ENCODE measurements at places on chromosomes 3 and 15.

- no peak for DNase-seq
These were observed 40.3 kb downstream of the RGMA start for GRCh38 chr15:93048759-93049161.

DNA sequence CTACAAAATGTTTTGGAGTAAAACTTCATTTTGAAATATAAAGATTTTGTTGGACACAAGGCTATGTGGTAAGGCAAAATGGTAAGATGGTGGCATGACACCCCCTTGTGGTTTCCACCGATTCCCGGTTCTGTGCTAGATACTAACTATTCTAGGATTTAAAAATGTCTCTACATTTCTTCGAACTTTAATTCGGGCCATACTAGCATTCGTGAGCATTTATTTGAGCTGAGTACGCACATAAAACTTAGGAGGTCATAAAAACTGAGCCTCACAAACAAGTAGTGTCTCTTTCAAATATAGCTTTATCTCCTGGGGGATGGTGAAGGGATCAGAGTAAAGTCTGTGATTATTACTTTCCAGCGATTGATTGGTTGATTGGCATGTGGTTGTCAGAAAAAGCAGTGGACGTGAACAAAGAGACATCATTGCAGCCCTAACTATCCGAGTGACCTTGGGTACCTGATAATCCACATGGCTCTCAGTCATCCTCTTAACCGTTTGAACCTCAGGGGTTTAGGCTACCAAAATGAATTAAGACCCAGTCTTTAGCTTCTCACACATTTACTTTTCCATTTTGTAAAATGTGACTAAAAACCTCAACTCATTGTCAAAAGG lies 1.1 kb upstream of the ZNF639 start:
- no peak for DNase-seq

- DNase-seq = no peak
These were observed 174.7 kb downstream of the THSD4 start for GRCh38 chr15:71290002-71290401.

DNA sequence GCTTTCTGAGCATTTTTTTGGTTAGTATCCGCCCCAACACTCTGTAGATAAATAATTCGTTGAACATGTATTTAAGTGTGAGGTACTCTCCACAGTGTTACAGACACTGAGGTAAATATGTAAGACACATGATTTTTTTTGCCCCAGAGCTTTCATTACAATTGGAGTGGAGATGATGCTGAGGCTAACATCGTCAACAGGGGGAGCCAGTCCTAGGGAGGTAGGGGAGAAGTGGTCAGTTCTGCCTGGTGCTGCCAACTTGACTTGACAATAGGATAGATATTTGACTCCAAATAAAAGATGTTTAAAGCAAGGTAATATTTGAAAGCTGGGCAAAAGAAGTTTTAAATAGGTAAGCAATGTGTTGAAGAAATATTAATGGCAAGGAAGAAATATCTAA lies 295.7 kb downstream of the UNC13C start:
- DNase-seq = peak; percentile 32

GRCh38 chr3:162034368-162034767 lies 537.8 kb downstream of the OTOL1 start:
- DNase-seq = no peak

GRCh38 chr15:48856942-48857341 lies 21.0 kb upstream of the EID1 start:
- DNase-seq = peak; percentile 70

GRCh38 chr3:47261301-47261700 lies 21.3 kb downstream of the KIF9 start:
- DNase-seq = no peak

- DNase-seq = no peak
These were observed 10.8 kb downstream of the SELENOT start for GRCh38 chr3:150613709-150614480.

DNA sequence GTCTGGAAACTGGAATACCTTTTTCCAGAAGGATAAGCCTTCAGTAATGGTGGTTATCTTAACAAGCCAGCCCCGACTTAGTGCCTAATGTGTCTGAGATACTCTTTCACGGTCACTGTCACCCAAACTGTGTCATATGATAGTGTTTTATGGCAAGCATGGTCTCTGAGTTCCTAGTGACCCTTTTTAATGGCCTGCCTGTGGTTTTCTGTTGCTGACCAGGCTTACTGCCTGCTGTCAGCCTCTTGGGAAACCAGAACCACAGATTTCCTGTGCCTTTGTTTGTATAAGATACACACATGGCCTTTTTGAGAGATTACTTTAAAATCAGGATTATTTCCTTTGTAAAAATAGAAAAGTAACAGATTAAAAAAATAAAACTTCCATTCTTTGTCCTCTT lies 22.4 kb downstream of the HPS3 start:
- DNase-seq = no peak

- DNase-seq = no peak
These were observed 104.9 kb upstream of the RPL32 start for GRCh38 chr3:12946251-12946648.

- no peak for DNase-seq
These were observed 95.1 kb downstream of the DHX36 start for GRCh38 chr3:154229217-154229590.

GRCh38 chr3:5606884-5607472 lies 419.5 kb downstream of the EDEM1 start:
- no peak for DNase-seq

GRCh38 chr3:187744169-187745151 lies 808 bp downstream of the BCL6 start:
- no peak for DNase-seq

DNA sequence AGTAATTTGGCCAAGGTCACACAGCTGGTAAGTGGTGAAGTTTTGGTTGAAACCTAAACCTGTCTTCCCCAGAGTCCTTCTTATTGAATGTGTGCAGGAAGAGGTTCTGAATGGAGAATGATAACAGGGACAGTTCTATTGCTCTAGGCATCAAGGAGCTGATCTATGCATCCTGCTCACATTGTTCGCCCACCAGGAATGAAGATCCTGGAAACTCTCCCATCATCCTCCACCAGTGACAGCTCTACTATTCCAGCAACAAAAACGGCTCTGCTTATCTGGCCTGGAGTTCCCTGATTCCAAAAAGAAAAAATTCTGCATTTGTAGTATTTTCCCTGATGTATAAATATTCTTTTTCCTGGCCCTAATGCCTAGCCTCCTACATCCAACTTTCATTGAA lies 16.4 kb upstream of the TNFAIP8L3 start:
- DNase-seq = no peak

DNA sequence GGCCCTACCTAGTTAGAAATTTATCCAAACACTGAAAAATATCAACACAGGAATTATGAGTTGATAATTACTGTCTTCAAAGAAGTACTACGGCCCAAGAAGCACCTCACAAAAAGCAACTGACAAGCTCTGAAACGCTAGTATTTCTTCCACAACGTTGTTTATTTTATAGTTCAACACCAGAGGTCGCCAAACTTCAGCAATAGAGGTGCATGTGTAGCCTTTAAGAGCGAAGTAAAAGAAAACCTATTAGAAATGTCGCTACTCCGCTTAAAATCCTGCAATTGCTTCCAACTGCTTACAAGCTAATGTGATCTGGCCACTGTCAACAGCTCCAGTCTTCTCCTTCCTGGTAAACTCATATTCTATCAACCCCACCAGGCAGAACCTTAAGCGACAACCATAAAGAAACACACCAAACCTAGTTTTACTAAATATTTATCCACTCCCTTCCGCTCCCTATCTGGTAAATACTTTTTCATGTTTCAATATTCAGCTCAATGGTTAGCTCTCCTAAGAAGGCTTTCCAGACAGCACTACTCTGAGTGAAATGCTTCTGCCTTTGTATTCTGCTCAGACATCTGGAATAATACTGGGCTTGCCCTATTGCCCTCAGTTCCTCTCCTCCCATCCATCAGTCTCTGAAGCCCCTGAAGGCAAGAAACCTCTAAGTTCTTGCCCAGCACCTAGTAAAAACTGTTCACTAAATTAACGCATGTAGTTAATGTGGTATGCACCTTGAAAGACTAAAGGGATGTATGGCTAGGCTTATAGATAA lies 110.2 kb downstream of the NR1I2 start:
- peak; percentile 57 for DNase-seq

GRCh38 chr15:70777170-70777926 lies 14.0 kb upstream of the UACA start:
- DNase-seq = no peak

GRCh38 chr3:95356764-95357501 lies 1294.1 kb downstream of the NSUN3 start:
- DNase-seq = no peak

DNA sequence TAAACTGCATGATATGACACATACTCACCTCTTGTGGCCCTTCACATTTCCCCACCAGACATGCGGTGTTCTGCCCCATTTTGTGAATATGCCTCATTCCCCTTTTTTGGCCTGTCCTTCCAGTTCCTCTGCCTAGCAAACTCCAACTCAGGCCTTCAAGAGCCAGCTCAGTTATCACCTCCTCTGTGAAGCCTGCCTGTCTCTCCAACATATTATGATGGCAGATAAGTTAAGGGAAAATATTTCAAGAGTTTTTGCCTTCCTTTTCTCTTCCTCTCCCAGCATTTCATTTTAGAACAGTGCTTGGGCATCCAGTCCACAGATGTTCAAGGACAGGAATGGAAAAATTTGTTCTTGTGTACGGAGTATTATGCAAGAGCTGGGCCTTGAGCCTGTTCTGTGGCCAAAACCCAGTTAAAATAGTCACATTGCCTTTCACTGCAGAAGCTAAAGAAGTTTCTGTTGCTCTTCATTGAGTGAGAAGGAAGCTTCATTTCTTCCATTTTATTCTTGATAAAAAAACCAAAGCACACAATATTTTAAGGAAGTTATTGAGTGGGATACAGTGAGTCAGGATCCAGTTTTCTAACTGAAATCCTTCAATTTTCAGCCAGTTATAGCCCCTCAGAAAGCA lies 192.0 kb downstream of the GHSR start:
- DNase-seq = no peak

- no peak for DNase-seq
These were observed 104.4 kb downstream of the FMN1 start for GRCh38 chr15:33089878-33090757.

GRCh38 chr3:64844558-64844957 lies 156.8 kb upstream of the ADAMTS9 start:
- DNase-seq = no peak

Data from NT2/D1 (cell line).